ENCODE measurements at places on chromosomes 12 and 14.
A peak's percentile ranks its signal among the peaks of the same experiment; 100 is the strongest.

DNA sequence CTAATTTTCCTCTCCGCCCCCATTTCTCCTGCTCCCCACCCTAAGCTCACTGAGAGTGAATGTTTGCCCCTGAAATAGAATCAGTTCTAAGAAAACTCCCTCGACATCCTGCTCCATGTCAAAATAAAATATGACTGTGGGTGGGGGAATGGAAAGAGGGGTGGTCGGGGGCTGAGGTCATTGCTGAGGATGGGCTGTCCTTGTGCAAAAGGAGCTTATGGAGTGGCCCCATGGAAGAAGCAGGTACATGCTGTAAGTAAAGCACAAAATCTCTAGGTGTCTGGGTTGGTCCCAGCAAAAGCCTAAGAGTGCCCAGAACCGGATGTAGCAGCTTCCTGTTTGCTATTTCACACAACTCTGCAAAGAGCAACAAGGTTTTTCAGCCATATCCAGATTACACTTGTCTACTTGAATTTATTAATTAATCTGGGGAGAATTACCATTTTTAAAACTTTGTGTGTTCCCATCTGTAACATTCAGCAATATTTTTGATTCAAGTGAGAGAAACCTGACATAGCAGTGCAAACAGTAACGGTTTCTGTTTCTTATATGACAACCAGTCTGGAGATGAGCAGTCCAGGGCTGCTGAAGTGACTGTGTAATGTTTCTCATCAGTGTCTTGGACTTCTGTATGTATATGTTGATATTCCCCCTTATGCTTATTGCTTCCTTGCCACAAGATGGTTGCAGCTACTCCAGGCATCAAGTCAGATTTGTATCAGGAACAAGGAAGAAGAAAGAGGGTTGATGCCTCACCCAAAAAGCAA is 40.4 kb upstream of the GZMB start:
- peak; percentile 74 for DNase-seq

GRCh38 chr14:92459030-92459949 is 54.3 kb upstream of the RIN3 start:
- peak; percentile 16 for DNase-seq

DNA sequence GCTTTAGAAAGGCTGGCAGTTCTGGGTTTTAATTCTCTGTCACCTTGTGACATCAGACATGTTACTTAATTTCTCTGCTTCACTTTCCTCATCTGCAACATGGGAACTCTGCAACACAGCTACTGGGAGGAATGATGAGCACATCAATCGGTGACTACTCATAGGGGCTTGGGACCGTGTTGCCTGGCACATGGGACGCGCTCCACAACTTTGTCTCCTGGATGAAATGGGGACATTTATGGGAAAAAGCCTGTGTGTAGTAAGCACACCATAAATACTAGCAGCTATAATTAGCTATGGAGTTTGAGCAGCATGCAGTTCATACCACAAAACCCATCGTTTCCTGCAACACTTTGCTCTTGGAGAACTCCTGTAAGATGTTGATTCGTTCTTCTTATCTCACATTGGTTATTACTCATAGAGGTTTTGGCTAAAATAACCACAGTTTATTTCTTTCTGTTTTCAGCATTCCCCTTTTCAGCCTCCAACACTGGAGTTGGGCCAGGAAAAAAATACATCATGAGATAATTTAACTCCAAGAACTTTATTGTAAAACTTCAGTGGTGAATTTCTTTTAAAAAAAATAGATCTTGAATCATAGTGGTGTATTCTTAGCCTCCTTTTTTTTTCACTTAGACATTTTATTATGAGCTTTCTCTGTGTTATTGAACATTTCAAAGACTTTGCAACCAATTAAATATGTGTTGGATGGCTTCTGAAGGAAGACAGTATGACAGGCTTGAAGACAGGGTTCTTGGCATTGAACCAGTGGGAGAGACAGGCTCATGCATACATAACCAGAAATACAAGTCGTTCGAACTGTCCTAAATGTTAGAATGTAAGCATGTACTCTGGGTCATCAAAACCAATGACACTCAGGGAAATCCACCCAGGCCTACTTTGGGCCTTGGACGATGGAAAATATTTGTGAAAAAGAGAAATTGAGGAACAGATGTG is 72.7 kb downstream of the RIN3 start:
- DNase-seq = peak; percentile 51

DNA sequence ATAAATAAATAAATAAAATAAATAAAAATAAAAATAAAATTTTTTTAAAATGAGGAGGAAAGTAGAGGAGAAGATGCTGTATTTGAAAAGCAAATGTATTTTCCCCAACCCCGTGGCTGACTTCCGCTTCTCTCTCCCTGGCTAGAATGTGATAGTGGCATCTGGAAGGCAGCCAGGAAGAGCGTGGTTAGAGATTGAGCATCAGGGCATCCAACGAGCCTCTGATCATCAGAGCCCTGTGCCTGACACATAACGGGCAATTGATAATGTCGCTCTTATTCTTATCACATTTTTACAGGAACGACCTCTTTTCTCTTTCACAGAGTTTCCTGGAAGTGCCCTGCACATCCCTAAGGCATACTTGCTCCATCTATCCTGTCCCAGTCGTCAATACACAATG is 496.9 kb upstream of the TMEM132C start:
- DNase-seq = no peak

GRCh38 chr12:67116134-67116533 is 153.0 kb upstream of the CAND1 start:
- DNase-seq = no peak

DNA sequence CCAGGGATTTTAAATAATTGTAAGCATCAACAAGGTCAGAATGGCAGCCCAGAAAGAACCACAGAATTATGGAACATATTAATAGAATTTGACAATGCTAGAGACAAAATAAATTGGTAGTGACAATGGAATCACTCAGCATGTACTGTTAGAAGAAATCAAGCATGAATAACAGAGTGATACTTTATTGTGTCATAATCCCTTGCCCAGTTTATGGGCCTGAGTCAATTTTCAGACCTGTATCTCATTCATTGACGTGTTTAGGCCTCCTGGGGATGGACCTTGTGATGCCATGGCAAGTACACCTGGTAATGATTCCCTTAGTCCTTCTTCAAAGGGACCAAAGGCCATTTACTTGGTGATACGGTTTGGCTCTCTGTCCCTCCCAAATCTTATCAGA is 12.8 kb upstream of the CCDC91 start:
- DNase-seq = no peak

GRCh38 chr12:100859063-100859627 is 64.6 kb downstream of the ANO4 start:
- DNase-seq = no peak

DNA sequence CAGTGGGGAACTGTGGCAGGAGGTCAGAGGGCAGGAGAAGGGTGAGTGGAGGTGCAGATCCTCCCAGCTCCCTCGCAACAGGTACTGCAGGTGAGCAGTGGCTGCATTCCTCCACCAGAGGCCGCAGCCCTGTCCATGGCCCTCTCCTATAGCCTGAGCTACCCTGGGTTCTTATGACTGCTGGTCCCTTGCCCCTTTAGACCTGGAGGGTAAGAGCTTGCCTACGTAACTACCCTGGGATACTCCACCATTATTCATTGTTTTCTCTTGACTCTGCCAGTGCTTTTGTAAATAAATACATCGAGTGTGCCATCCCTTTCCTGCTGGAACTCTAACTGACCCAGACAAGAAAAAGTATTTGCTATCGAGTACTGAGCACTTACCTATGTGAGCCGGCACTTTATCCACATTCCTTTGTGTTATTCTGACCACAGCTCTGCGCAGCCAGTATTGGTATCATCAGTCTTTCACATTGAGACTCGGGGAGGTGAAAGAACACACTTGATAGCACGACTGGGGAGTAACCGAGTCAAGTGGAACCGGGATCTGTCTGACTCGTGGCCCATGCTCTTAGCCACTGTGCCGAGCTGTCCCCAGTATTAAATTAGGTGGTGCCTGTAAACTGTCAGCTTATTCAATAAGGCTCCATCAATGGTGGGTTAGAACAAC is 38.5 kb downstream of the LTBP2 start:
- no peak for DNase-seq

- DNase-seq = no peak
These were observed 27.7 kb downstream of the CCDC85C start for GRCh38 chr14:99576304-99576703.

GRCh38 chr14:86826661-86827060 is 1166.3 kb downstream of the GALC start:
- no peak for DNase-seq

- DNase-seq = no peak
These were observed 115.7 kb upstream of the MDM1 start for GRCh38 chr12:68447797-68448260.

DNA sequence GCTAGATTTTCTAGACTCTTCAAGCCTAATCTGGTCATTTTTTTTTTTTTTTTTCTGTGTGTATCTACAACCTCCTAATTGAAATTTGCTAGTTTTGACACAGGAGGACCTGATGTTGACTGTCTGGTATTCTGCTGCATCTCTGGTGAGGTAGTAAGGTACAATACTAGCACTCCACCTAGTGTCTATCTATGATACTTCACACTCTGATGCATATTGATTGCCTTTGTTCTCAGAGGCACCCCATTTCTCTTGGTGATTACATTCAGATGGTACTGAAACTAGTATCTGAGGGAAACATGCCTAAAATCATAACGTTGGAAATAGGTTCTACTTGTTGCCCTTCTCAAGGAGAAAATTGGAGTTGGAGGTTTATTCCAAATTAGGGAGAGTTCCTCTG is 930.5 kb upstream of the NOVA1 start:
- DNase-seq = no peak

DNA sequence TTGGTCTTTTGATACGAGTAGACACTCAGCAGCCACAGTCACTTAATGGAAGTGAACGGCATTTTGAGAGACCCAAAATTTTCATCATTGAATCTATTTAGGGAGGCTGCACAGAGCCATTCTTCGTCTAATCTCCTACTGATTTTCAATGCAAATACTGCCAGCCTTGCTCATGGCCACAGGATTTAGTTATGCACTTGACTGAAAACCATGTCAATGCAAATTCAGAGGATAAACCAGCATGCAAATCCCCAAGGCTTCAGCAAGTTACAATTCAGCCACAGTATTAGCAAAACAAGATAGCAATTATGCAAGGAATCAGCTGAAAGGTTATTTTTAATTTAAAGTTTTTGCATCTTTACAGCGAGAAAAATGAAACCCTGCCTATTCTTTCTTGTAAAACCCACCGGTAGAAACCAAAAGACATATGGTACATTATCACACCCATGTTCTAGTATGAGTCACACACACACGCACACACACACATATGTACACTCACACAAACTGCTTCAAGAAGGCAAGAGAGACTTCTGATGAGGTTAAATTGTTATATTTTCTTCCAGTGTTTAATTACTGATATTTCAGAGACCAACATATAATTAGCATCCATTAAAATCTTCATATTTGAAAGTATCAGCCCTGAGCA is 985.3 kb upstream of the FLRT2 start:
- DNase-seq = no peak

DNA sequence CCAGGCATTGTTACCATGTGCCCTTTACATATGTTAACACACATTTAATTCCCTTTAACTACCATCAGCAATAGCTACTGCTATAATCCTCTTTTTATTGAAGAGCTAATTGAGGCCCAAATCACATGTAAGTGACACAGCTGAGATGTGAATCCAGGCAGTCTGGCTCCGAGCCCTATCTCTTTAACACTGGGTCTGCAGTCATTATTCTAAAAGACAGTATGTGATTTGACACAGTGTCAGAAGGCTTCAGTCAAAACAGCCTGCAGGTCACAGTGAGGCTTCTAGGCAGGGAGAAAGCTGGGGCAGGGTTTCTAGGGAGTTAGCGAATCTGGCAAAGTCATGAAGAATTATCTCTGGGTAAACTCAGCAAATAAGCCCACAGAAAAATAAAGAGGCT is 148.2 kb downstream of the KIF21A start:
- no peak for DNase-seq

DNA sequence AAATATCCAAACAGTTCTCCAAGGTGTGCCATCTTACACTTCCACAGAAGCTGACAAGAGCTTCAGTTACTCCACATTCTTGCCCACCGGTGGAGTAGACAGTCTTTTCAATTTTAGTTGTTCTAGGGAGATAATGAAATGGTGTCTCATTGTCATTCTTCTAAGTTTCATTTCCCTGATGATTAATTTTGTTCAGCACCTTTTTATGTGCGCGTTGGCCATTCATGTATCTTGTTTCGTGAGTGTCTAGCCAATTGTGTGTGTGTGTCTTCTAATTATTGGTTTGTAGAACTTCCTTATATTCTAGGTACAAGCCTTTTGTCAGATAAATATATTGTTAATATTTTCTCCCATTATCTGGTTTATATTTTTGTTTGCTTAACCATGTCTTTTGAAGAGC is 63.1 kb downstream of the GLT1D1 start:
- no peak for DNase-seq

GRCh38 chr12:77592836-77593235 is 237.9 kb upstream of the NAV3 start:
- no peak for DNase-seq

DNA sequence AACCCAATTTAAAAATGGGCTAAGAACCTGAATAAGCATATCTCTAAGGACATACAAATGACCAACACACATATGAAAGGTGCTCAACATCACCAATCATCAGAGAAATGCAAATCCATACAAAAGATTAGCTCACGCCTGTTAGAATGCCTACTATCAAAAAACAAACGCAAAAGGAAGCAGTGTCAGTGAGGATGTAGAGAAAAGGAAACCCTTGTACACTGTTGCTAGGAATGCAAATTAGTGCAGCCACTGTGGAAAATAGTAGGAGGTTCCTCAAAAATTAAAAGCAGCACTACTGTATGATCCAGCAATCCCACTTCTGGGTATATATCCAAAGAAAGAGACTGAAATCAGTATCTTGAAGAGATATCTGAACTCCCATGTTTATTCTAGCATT is 133.0 kb downstream of the CPNE8 start:
- no peak for DNase-seq

- peak; percentile 86 for DNase-seq
These were observed at the start of gene FKBP11 for GRCh38 chr12:48925304-48926011. TSS of gene FKBP11 (minus strand) at chr12:48925492. CDS start at chr12:48925428, 64 bp downstream.

- DNase-seq = no peak
These were observed 95.3 kb upstream of the SLC35F4 start for GRCh38 chr14:57960946-57961785.

DNA sequence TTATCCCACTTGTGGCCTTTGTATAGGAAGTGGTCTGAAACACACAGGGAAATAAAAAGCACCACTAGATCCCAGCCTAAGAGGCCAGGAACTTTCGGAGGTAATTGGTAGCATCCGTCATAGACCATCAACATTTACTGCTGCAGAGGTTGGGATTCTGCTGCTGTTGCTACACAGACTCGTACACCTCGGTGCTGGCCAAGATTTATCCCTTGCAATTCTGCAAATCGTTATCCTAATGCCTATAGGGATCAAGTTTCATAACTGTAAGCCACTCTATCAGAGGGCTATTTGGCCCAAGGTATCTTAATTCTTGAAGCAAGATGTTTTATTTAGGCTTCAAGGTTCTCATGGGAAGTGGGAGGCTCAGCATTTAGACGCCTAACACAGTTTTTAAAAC is 913.6 kb downstream of the GALC start:
- DNase-seq = no peak

Measured in activated T-cell treated with anti-CD3 and anti-CD28 coated beads, Interleukin-2, amount 50 U/mL, for 48 hours (primary cell).